Naive thymus-derived CD4-positive, alpha-beta T cell (primary cell): ENCODE measurements at places on chromosomes 11 and 22.

GRCh38 chr11:70135142-70135541, 57.0 kb downstream of the ANO1 start:
- DNase-seq, result no peak

DNA sequence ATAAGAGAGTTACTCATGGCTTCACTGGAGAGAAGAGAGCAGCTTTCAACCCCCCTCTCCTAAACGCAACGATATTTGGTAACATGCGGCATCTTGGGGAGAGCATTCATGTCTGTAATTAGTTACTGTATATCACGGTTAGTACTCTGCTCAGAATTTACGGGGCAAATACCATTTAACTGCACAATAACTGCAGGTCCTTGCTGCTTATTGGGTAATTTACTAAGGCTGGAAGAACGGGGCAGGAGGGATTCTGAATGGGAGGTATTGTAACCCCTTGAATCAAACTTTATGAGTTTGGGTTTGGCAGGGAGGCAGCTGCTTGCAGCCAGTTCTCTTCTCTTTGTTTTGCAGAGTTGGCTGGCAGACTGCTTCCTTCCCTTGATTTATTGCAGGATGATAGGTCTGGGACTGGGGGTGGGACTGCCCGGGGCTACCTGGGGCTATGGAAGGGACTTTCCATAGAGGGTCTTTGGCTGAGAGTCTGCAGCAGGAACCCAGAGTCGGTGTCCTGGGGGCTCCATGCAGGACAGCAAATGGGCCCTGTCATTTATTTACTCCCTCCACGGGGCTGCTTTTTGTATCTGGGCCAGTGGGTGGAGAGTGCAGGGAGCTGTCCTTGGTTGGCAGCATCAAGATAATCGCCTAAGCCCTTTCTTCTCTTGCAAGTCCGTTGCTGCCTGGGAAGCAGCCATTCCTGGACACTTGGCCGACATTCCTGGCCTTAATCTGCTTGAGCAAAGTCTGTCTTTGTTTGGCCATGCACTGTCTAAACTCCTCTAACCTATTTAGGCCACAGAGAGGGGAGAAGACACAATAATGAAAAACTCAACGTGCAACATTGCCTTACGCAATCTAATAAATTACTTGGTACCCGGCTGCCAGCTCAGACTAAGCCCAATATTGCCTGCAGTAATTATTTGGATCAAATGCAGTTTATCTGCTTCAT, 188.9 kb downstream of the ST3GAL4 start:
- DNase-seq, result no peak

- no peak for DNase-seq
Measured at GRCh38 chr22:33124471-33124870, 66.3 kb upstream of the SYN3 start.

DNA sequence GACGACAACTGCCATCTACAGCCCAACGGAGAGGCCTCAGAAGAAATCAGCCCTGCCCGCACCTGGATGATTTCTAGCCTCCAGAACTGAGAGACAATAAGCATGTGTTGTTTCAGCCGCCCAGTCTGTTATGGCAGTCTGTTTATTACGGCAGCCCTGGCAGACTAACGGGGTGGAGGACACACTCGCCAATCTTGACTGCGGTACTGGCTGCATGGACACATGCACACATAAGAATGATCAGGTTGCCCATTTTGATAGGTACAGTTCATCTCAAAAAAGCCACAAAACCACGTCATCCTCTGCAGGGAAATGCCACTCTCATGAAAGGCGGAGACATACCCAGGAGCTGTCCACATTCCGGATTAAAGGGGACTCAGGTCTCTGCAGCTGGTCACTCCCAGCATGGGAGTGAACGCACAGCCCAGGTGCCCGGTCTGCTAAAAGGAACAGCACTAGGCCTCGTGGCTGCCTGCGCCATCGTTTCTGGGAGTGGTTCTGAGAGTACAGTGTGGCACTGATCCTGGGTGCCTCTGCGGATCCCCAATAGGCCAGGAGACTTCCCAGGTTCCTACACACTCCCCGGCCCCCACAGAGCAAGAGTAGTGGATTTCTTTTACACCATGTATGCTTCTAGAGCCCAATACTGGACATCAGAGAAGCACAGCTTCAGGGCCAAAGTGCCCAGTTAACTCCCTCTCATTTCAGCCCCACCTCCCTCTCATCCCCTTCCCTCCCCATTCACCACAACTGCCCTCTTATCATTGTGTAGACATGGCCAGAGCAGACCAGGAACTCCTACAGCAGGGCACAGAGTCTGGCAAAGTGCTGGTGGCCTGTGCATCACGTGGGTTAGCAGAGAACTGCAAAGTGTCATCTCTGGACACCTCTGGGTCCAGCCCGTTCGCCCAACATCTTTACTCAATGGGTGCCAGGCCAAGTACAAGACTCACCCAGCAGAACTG, 11.7 kb upstream of the COMT start:
- DNase-seq, result no peak

- no peak for DNase-seq
Measured at GRCh38 chr11:13352711-13353110, 75.1 kb downstream of the BMAL1 start.

DNA sequence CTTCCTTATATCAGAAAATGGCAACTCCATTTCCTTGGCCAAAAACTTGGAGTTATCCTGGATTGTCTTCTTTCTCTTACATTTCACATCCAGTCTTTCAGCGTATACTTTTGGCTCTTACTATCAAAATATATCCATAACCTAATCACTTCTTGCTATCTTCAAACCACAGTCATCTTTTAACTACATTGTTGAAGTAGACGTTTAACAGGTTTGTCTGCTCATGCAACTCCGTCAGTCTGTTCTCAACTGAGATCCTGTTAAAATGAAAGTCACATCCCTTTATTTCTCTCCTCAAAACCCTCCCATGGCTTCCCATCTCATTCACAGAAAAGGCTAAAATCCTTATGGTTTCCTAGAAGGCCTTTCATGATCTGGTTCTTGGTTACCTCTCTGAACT, 41.9 kb downstream of the UVRAG start:
- DNase-seq, result no peak

DNA sequence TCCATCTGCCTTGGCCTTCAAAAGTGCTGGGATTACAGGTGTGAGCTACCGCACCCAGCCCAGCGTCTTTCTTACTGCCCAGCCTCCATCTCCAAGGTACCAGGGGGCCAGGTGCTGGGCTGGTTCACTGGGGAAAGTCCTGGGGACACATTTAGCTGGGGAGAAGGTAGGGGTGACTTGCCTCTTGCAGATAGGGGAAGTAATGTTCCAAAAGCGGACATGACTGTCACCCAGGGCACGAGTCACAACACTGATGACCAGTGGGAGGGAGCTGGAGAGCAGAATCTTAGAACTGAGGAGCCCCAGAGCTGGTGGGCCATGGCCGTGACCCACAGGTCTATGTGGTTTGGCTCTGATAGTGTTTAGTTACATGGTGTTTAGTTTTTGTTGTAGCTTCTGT, 2.4 kb upstream of the SLC15A3 start:
- no peak for DNase-seq

DNA sequence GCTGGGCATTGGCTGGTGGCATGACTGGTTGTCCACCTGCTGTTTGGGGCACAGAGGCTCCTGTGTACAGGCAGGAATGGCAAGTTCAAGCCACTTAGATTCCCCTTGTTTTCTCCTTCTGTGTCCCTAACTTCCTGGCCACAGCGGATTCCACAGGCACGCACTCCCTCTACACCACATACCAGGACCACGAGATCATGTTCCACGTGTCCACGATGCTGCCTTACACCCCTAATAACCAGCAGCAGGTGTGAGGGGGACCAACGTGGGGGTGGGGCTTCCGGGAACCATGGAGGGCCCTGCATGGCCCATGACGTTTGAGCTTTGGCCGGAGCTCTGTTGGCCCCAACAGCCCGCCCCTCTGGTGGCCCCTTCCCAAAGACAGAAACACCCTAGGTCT, 7.8 kb downstream of the SIPA1 start:
- DNase-seq, result no peak

- DNase-seq, result no peak
Measured at GRCh38 chr11:1892116-1892515, 421 bp upstream of the PRR33 start.

- DNase-seq, result no peak
Measured at GRCh38 chr11:130720232-130721022, 195.9 kb downstream of the SNX19 start.
